Neural crest cell (in vitro differentiated cells): ENCODE measurements at places on chromosomes 12 and 14.

GRCh38 chr12:79763766-79764452 is 73.1 kb upstream of the PAWR start:
- H3K4me3 ChIP-seq = no peak overlapping the region
- no peak overlapping the region for H3K27ac ChIP-seq
- H3K4me1 ChIP-seq = no peaks in the 10 kb centered on the region
- DNase-seq = no peak
- no peaks in the 10 kb centered on the region for H3K36me3 ChIP-seq

DNA sequence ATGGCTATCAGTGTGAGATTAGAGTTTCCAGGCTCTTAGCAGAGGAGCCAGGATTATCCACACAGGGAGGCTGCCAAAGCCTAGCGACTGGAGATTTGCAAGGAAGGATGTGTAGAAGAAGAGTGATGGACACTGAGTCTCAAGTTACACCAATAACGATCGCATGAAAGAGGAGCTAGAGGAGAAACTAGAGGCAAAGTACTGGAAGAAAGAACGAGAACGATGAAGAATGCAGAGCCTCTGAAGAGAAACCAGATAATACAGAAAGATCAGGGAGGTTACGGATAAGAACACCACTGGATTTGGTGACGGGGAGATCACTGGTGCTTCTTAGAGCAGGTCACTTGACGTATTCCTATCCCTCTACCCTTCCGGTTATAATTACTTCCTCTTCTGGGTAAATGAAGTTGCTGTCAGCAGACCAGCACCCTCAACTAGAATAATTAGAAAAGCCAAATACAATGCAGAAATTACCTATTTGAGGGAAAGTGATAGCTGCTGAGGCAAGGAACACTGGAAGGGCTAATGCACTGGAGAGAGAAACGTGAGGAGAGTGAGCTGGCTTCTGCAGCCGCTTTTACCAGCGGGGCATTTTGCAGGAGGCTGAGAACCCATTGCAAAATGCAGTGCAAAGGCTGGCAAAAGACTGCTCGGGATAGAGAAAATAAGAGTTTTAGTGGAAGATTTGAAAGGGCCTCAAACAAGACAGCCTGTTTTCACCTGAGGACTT is 93.1 kb upstream of the HIF1A start:
- H3K36me3 ChIP-seq = no peaks in the 10 kb centered on the region
- DNase-seq = no peak
- peaks cover 19% of the 10 kb centered on the region for H3K27me3 ChIP-seq
- peaks cover 39% of the 10 kb centered on the region for H3K4me1 ChIP-seq

DNA sequence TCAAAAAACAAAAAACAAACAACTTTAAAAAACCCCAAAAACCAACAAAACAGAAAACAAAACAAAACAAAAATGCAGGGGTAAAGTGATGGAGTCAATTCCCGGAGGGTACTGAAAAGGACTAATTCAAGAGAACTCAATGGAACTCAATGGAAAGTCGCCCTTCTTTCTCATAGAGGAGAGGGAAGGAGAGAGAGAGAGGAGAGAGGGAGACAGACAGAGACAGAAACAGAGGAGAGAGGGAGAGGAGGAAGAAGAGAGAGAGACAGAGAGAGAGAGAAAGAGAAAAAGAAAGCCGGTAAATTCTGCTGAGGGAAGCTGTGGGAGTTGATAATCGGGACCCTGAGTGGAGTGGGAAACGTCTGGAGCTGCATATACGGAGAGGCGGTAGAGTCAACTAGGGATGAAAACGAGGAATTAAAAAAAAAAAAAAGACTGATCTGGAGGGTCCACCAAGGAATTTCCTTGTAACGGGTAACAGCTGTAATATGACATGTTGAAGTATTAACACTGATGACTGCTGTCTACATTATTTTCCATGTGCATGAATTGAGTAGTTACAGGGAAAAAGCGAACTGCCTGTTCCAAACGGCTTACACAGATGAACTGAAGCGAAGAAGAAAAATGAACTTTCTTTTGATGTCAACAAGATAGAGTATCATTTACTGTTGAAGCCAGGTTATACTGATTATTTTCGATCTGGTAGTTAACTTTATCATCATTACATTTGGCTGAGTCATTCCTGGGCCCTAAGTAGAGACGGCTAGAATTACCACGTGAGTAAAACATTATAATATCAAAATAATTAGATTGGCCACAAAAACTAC is 934 bp upstream of the ZC2HC1C start:
- DNase-seq = no peak
- H3K4me1 ChIP-seq = peaks cover 15% of the 10 kb centered on the region
- H3K4me3 ChIP-seq = no peak overlapping the region
- H3K27me3 ChIP-seq = no peaks in the 10 kb centered on the region

DNA sequence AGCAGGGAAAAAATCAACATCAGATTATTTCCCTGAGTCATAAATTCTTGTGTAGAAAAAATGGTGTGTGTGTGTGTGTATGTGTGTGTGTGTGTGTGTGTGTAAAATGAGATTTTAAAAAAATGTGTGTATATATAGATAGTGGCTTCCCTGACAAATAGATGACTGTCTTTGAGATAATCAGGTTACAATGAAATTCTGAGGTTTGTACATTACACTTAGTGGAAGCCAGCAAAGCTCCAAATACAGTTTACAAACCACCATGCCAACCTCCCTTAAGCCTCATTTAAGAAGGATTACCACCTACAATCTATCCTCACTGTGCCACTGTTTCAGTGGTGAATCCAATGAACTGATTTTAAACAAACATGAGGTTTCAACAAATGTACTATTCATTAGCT is 93.8 kb downstream of the MED13L start:
- H3K4me3 ChIP-seq = peak overlapping the region; percentile 47
- H3K27me3 ChIP-seq = no peaks in the 10 kb centered on the region
- no peak overlapping the region for H3K27ac ChIP-seq
- H3K36me3 ChIP-seq = no peaks in the 10 kb centered on the region

GRCh38 chr14:78530078-78530477 is 359.9 kb downstream of the NRXN3 start:
- no peaks in the 10 kb centered on the region for H3K4me1 ChIP-seq
- peak; percentile 61 for DNase-seq
- H3K4me3 ChIP-seq = no peak overlapping the region
- H3K27me3 ChIP-seq = peaks cover 55% of the 10 kb centered on the region
- H3K36me3 ChIP-seq = no peaks in the 10 kb centered on the region

DNA sequence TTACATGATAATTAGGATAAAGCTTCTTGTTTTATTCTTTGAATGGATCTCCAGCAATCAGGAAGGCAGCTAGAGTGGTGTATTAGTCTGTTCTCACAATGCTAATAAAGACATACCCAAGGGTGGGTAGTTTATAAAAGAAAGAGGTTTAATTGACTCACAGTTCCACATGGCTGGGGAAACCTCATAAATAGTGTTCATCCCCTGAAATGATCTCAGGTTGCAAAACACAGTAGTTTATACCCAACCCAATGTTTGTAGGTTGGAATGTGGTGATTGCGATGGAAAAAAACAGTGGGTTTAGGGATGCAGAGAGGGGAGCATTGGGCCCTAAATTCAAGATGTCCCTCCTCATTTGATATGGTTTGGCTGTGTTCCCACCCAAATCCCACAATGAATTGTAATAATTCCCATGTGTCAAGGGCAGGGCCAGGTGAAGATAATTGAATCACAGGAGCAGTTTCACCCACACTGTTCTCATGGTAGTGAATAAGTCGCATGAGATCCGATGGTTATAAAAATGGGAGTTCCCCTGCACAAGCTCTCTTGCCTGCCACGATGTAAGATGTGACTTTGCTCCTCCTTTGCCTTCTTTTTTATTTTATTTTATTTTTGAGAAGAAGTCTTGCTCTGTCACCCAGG is 11.5 kb downstream of the MUCL1 start:
- no peaks in the 10 kb centered on the region for H3K4me1 ChIP-seq
- no peak overlapping the region for H3K4me3 ChIP-seq
- H3K27ac ChIP-seq = no peak overlapping the region

GRCh38 chr12:99024870-99025269 is 379.8 kb downstream of the APAF1 start:
- DNase-seq = no peak
- peaks cover 4% of the 10 kb centered on the region for H3K4me1 ChIP-seq
- no peaks in the 10 kb centered on the region for H3K36me3 ChIP-seq

GRCh38 chr14:55389330-55389729 is 22.3 kb downstream of the ATG14 start:
- no peak overlapping the region for H3K27ac ChIP-seq
- no peak overlapping the region for H3K4me3 ChIP-seq
- DNase-seq = no peak
- H3K27me3 ChIP-seq = no peaks in the 10 kb centered on the region

- H3K27me3 ChIP-seq = peaks cover 87% of the 10 kb centered on the region
- no peak overlapping the region for H3K4me3 ChIP-seq
- H3K36me3 ChIP-seq = no peaks in the 10 kb centered on the region
- H3K4me1 ChIP-seq = peaks cover 20% of the 10 kb centered on the region
- no peak overlapping the region for H3K27ac ChIP-seq
These were observed 44.7 kb downstream of the MBIP start for GRCh38 chr14:36275741-36276140.

- H3K4me1 ChIP-seq = peaks cover 52% of the 10 kb centered on the region
- H3K27ac ChIP-seq = peak overlapping the region; percentile 22
- DNase-seq = no peak
- peak overlapping the region; percentile 9 for H3K4me3 ChIP-seq
These were observed 9.4 kb downstream of the PSMB5 start for GRCh38 chr14:23025151-23025814.

DNA sequence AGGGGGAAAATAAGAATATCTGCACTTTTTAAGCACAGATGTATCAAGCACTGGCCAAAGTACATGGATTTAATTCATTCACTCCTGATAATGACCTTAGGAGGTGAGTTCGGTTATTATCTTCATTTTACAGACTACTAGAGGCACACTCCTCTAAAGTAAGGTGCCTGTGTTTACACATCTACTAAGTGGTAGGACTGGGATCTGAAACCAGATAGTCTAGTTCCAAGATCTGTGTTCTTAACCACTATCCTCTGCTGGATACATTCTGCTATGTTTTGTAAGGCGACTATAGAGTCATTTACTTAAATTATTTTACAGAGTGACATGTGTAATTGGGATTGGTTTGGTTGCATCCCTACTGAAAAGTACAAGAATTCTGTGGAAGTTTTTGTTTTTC is 175.3 kb downstream of the ESR2 start:
- no peak overlapping the region for H3K4me3 ChIP-seq
- no peak overlapping the region for H3K27ac ChIP-seq
- no peaks in the 10 kb centered on the region for H3K4me1 ChIP-seq
- no peak for DNase-seq
- peaks cover 14% of the 10 kb centered on the region for H3K36me3 ChIP-seq
- no peaks in the 10 kb centered on the region for H3K27me3 ChIP-seq

DNA sequence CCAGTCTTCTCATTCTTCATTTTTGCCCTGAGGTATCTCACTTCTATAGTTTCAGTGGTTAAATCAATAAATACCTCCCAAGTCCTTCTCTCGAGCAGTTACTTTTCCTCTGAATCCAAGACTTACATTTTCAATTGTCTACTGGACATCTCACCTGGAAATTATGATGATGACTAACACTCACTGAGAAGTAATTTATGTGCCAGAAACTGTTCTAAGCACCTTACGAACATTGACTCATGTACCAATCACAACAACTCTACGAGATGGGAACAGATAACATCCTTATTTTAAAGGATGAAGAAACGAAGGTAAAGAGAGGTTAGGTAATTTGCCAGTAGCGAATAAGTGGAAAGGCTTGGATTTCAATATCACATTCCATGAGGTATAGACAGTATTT is 94.1 kb downstream of the EML5 start:
- H3K27me3 ChIP-seq = peaks cover 15% of the 10 kb centered on the region
- no peak overlapping the region for H3K27ac ChIP-seq
- no peaks in the 10 kb centered on the region for H3K36me3 ChIP-seq
- no peak overlapping the region for H3K4me3 ChIP-seq

DNA sequence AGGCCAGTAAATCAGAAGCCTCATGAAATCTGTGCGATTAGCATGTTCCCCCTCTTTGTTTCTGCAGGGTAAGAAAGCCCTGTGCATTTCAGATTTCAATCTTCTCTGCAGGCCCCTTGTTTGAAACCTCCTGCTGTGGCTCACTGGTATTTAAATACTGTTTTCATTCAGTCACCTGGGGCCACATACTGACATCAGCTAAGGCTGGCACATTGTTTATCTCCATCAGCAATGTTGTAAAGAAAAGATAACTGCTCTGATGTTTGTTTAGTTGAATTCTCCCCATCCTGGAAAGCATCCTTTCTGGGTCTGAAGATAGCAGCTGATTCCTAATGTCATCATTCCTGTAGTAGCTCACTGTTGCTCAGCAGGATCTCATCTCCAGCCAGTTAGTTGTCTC is 554.9 kb downstream of the NRXN3 start:
- no peak for DNase-seq
- no peaks in the 10 kb centered on the region for H3K36me3 ChIP-seq
- H3K27ac ChIP-seq = no peak overlapping the region
- no peak overlapping the region for H3K4me3 ChIP-seq
- H3K27me3 ChIP-seq = no peaks in the 10 kb centered on the region

GRCh38 chr12:51326698-51327439 is 2.9 kb upstream of the BIN2 start:
- H3K4me3 ChIP-seq = no peak overlapping the region
- peak overlapping the region; percentile 69 for H3K27ac ChIP-seq
- H3K36me3 ChIP-seq = no peaks in the 10 kb centered on the region
- H3K4me1 ChIP-seq = peaks cover 13% of the 10 kb centered on the region
- DNase-seq = no peak

GRCh38 chr12:25835385-25835784 is 123.1 kb upstream of the RASSF8 start:
- H3K27me3 ChIP-seq = no peaks in the 10 kb centered on the region
- no peak overlapping the region for H3K4me3 ChIP-seq
- H3K36me3 ChIP-seq = peaks cover 4% of the 10 kb centered on the region
- H3K27ac ChIP-seq = no peak overlapping the region
- DNase-seq = no peak

DNA sequence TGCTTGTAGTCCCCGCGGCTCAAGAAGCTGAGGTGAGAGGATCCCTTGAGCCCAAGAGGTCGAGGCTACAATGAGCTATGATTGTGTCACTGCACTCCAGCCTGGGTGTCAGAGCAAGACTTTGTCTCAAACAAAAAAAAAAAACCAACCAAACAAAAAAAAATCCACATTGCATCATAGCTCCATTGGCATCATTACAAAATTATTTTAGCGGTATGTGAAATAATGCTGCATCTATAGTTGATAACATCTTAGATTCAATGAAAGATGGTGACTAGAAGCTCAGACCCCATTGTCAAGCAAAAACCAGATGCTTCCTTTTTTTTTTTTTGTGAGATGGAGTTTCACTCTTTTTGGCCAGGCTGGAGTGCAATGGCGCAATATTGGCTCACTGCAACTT is 14.8 kb upstream of the PTHLH start:
- peaks cover 14% of the 10 kb centered on the region for H3K27me3 ChIP-seq
- no peak overlapping the region for H3K4me3 ChIP-seq
- H3K36me3 ChIP-seq = no peaks in the 10 kb centered on the region

GRCh38 chr12:54258201-54258681 is 21.7 kb downstream of the CBX5 start:
- H3K27me3 ChIP-seq = no peaks in the 10 kb centered on the region
- no peak for DNase-seq
- H3K4me3 ChIP-seq = peak overlapping the region; percentile 81
- peak overlapping the region; percentile 54 for H3K27ac ChIP-seq
- H3K36me3 ChIP-seq = peaks cover 10% of the 10 kb centered on the region
- H3K4me1 ChIP-seq = peaks cover 63% of the 10 kb centered on the region

GRCh38 chr14:86673523-86673969 is 1143.6 kb downstream of the FLRT2 start:
- no peaks in the 10 kb centered on the region for H3K27me3 ChIP-seq
- H3K4me1 ChIP-seq = no peaks in the 10 kb centered on the region
- H3K36me3 ChIP-seq = no peaks in the 10 kb centered on the region
